IMR-90 (cell line): ENCODE measurements at places on chromosomes 2 and 18.

GRCh38 chr2:46304635-46305034 lies 7.4 kb downstream of the EPAS1 start:
- no peaks in the 10 kb centered on the region for H3K27me3 ChIP-seq
- no peak overlapping the region for H3K27ac ChIP-seq
- no peak overlapping the region for H3K4me3 ChIP-seq
- peaks cover 18% of the 10 kb centered on the region for H3K36me3 ChIP-seq
- no peak for DNase-seq
- H3K4me1 ChIP-seq: peaks cover 24% of the 10 kb centered on the region

- no peak overlapping the region for H3K4me3 ChIP-seq
- H3K36me3 ChIP-seq: no peaks in the 10 kb centered on the region
- no peak overlapping the region for H3K27ac ChIP-seq
- DNase-seq: no peak
- no peaks in the 10 kb centered on the region for H3K4me1 ChIP-seq
Observed at GRCh38 chr2:219037783-219038499, 3.4 kb downstream of the CFAP65 start.

- peaks cover 3% of the 10 kb centered on the region; the same call in 1 of the 2 replicates for H3K4me1 ChIP-seq
- H3K36me3 ChIP-seq: no peaks in the 10 kb centered on the region
- DNase-seq: no peak
- no peak overlapping the region for H3K4me3 ChIP-seq
- no peak overlapping the region for H3K27ac ChIP-seq
Observed at GRCh38 chr2:182521453-182522404, 94.9 kb upstream of the PDE1A start.

GRCh38 chr2:175007510-175007909 lies 2.3 kb upstream of the CHN1 start:
- no peak for DNase-seq
- peaks cover 25% of the 10 kb centered on the region for H3K27me3 ChIP-seq
- no peaks in the 10 kb centered on the region for H3K4me1 ChIP-seq
- H3K36me3 ChIP-seq: no peaks in the 10 kb centered on the region
